ENCODE measurements at places on chromosomes 13 and 19.

GRCh38 chr13:83440465-83440864, 441.8 kb downstream of the SLITRK1 start:
- DNase-seq = no peak

DNA sequence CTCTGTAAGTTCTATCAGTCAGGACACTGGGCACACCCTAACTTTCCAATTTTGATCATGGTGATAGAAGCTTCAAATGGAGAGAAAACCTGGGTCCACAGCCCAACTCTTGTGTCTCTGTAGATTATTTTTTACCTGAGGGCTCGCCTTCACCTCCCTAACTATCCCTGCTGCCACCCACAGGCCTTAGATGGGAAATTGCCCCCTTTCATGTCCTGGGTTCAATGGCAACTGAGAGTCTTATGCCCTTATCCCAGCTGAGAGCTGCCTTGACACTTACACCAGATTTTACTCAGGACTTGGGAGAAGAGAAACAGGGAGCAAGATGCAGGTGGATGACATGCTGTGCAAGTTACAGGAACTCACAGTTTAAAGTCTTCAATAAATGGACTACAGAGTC, 81.7 kb downstream of the RAP2A start:
- no peak for DNase-seq

DNA sequence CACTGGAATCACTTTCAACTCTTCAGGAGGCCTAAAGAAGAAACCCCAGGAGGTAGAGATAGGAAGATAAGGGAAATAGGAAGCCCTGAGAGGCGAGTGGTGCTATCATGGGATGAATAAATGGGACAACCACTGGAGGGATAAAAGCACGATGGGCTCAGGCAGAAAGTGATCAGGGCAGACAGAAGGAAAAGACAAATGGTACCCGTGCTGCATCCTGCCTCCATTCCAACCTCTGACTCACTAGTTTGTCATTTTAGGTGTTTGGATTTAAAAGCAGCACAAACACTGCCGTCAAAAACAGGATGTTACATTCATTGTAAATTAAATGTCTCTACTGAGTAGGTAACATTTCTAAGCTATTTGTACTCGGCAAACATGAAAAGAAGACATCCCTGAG, 314.3 kb upstream of the HTR2A start:
- peak; percentile 76 for DNase-seq

- peak; percentile 42 for DNase-seq
Observed at GRCh38 chr13:27375686-27376326, 48.6 kb upstream of the GTF3A start.

DNA sequence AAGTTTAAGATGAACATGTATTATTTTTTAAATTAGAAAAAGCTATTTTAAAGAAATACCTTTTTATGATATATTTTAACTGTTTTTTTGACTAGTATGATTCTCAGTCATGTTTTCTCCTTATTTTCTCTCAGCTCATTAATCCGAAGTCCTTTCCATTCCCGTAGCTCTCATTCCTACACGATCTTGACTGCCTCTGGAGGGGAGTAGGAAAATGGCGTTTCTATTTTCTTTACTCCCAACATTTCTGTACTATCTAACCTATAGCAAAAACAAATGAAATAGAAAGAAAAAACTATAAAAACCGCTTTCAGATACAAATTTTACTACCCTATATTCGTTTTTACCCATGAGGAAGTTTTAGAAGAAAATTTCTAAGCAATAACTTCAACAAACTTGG, 343.8 kb downstream of the RBM26 start:
- no peak for DNase-seq

DNA sequence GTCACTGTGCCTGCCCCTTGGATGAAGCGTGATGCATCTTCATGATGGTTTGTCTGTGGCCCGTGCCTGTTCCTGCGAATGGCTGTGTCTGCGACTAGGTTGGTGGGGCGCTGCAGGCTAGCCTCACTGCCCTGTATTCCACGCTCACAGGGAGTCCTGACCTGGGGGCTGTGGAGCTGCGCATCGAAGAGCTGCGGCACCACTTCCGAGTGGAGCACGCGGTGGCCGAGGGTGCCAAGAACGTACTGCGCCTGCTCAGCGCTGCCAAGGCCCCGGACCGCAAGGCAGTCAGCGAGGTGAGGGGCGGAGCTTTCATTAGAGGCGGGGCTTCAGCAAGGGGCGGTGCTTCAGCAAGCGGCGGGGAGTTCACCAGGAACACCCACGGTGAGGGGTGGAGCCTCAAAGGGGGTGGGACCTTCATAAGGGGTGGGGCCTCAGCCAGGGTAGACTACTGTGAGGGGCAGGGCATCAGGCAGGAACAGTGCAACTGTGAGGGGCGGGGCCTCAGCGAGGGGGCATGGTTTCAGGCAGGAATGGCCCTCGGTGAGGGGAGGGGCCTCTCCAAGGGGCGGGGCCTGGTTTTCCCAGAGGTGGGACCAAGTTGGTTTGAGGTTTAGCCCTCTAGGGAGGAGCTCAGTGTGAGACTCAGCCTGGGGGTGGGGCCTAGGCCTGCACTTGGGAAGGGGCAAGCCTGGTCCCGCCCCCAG, 17.2 kb downstream of the PKN1 start:
- peak; percentile 66 for DNase-seq

DNA sequence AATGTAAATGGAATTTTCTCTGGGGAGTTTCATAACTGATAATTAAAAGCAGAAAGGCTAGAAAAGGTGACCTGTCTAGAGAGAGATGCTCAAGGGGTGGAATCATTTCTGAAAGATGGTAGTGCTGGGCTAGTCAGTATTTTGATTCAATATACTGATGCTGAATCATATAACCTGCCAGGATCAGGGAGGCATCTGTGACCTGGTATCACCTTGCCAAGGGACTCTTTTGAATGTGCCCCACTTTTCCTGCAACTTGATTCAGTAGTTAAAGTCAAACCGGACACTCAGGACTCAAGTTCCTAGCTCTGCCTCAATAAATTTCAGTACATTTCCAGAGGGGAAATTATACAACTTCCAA, 15.8 kb downstream of the LCP1 start:
- no peak for DNase-seq

DNA sequence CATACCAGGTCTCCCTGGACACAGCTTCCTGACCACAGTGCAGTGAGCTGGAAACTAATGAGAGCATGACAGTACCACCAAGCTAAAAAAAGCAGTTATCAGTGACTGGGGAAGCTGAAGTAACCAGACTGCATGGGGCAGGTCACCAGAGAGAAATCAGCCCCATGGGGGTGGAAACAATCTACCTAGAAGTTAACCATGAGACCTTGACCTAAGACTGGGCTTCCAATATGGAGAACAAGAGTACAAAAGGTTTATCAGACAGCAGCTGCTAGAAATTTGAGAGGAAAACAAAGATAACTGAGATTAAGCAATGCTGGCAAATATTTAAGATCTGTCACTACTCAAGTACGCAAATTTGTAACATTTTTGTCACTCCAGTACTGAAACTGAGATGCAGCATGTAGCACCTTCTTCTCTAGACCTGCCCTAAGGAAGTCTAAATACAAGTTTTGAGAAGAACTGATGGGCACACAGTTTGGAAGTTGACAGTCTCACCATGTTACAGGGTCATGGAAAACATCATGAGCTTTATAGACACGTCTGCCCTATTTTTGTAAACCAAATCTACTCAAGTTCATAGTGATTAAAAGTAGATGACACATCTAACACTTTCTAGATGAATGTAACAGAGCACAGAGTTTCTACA, 2641.8 kb upstream of the PCDH20 start:
- no peak for DNase-seq

DNA sequence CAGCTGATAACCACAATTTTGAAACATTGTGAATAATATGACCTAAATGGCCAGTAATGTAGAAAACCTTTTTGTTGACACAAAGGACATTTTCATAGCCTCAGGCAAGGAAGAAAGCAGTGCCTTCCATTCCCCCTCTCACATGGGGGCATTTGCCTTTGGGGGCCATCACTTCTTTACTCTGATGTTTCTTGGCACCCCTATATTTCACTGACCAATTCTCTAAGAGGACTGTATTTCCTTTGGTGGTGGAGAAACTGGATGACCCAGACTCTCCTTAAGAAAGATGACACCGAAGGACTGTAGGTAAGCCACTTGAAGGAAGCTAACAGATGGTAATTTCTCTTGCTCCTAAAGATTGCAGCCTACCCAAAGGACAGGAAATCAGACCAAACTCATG, 254.6 kb downstream of the DCLK1 start:
- DNase-seq = no peak

- no peak for DNase-seq
Observed at GRCh38 chr19:50419022-50419579, 363 bp downstream of the SPIB start.

GRCh38 chr13:95833719-95834118, 156.8 kb downstream of the DNAJC3 start:
- DNase-seq = peak; percentile 64

DNA sequence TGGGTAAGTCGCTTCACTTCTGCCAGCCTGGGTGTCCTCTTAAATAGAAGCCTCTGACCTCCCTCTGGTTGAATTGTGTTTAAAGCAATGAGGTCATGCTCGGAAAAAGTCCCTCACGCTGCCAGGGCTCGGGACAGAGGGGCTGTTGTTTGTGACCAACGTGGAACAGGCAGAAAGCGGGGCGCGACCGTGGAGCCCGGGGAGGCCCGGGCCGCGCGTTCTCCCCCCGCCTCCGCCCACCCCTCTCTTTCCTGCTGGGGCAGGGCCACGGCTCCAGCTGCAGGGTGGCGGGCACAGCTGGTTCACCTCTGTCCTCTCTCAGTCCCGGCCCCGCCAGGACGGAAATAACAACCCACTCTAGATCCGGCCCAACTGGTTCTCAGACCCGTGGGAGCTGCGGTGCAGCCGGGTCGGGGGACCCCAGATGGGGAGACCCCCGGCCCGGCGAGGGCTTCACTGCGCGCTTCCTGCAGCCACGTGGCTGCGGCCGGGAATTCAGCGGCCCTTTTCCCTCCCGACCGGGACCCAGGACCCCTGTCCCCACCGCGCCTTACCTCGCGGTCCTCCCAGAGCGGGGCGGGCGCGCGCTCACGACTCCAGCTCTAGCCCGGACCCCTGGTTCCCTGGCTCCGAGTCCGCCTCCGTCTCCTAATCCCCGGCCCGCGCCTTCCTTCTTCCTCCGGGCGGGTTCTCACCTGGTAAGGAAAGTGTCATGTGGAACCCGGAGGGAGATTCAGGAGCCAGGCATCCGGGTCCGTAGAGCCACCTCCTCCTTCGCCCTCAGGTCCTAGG, 1.9 kb downstream of the CDC42EP5 start:
- DNase-seq = peak; percentile 48

Measured in kidney capillary endothelial cell (primary cell).